ENCODE measurements at places on chromosomes 5 and 9.

DNA sequence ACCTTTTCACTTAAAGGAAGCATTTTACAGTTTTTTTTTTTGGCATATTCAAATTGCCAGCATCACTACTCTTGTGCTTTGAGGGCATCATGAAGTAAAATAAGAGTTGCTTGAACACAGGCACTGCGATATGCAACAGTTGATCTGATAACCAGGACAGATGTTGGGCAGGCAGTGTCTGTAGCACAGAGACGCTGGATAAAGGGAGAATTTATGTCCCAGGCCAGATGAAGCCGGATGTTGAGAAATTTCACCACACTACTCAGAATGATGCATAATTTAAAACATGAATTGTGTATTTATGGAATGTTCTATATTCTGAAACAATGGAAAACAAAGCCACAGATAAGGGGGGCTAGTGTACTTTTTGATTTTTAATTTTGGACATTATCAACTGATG lies 71.4 kb downstream of the SLC12A2 start:
- DNase-seq: no peak

DNA sequence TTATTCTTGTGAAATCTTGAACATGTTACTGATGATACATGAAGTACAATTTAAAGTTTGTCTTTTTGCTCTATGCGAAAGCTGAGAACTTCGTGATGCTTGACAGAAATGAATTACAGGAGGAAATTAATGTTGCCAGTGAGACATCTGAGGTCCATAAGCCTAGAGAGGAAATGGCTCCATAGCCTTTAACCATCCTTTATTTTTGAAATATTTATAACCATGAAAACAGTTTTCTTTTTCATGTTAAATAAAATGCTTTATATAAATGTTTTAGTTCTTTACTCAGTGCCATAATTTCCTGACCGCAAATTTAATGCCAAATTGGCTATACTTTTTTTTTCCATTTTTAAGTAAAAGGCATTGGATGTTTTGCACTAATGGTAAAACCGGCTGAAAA lies 29.1 kb downstream of the F2RL2 start:
- DNase-seq: no peak

DNA sequence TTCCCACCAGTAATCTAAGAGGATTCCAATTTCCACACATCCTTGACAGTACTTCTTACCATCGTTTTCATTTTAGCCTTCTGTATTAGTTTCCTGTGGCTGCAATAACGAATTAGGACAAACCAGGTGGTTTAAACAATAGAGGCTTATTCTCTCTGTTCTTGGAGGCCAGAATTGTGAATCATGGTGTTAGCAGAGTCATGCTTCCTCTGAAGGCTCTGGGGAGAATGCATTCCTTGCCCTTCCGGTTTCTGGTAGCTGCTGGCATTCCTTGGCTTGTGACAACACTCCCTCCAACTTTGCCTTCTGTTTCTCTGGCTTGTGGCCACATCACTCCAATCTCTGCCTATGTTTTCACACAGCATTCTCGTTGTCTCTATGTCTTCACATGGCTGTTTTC lies 23.5 kb downstream of the RIGI start:
- no peak for DNase-seq

- no peak for DNase-seq
Observed at GRCh38 chr5:179803651-179804554, 2.8 kb downstream of the MGAT4B start.

DNA sequence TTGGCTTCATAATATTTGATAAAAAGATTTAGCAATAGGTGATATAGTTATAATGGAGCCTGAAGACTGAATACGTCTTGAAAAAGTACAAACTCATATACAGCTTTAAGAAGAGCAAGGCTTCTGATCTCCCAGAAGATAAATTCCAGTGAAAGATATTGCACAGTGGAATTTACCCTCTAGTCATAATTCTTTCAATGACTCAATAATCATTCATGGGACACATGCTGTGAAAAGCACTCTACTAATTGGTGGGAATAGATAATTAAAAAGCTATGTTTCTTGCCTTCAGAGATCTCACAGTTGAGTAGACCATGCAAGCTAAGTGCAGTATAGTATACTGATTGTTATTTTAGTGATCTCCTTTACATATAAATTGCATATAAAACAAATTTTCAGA lies 538.6 kb upstream of the CYLC2 start:
- no peak for DNase-seq

GRCh38 chr5:154298065-154298464 lies 107.5 kb downstream of the GALNT10 start:
- no peak for DNase-seq

DNA sequence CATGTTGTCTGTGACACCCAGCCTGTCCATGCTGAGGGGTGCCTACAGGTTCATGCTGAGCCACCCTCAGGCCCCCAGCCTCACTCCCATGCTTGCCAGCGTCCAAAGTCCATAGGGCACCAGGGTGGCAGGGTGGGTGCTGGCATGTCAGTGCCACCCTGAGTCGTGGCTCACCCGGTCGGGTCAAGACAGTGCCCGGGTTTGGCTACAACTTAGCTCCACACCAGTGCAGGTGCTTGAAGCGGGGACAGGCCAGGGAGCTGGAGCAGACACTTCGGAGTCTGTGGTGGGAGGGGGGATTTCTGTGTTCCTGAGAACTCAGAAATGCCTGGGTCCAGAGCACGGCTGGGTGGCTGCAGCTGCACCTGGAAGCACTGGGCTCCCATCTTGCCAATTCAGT lies 579.2 kb upstream of the FAM174A start:
- no peak for DNase-seq

GRCh38 chr5:1017691-1018455 lies 9.3 kb downstream of the NKD2 start:
- no peak for DNase-seq

DNA sequence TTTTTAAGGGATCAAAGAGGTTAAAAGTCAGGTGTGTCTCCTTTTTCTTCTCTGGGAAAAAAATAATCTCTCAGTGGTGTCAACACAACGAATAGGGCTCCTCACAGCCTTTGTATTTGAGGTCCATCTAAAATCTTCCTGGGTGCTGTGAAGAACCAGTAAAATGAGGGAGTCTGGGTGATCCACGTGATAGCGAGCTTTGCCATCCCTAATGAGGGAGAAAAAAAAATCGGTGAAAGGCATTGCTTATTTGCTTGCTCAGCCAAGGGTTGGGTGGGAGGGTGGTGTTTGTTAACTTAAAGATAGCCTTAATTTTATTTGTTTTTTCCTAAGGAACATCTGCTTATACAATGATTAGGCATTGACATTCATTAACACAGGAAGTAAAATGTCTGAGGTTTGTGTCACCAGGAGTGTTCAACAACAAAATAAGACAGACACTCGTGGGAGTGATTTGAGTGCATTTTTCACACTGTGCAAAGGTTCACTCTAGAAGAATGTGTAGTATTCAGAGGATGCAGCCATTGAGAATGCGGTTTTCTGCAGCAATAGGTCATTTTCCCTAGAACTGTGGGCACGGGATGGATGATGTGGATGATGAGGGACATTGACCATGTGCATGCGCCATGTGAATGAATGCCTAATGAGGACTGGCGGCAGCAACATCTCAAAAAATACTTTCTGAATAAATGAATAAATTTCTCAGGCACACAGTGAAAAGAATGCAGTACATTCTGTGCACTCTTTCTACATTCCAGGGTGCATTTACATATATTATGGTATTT lies 369.5 kb downstream of the NTRK2 start:
- DNase-seq: no peak

DNA sequence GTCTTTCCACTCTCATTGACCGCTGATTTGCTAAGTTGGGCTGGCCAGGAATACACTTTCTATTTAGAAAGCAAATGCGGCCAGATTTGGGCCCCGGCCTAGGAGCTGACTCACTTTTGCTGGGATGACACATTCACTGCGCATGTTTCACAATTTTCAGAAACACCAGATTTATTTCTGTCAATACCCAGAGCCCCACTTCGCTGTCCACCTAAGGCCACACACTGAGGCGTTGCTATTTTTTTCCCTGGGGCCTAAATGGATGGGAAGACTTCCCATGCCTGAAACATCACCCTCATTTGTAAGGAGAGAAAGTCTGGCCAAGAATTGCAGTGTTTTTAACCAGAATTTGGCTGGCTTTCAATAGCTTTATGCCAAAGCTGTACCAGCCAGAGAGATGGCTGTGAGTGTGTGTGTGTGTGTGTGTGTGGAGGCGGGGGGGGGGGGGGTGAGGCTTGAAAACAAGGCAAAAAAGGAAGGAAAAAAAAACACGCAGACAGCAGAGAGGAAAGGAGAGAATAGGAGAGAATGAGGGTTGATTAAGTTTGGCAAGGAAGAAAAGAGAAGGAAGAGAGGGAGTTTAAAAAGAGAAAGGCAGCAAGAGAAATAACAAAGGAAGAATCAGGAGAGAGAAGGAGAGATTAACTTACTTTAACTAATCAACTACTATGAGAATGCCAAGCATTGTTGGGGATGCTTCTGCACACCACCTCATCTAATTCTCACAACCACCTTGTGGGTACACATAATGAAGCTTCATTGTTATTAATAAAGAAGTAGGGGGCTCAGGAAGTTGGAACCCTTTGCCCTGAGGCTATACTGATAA lies 261.4 kb upstream of the KLF4 start:
- DNase-seq: no peak

- DNase-seq: no peak
Observed at GRCh38 chr9:34505370-34506120, 17.2 kb downstream of the ENHO start.

DNA sequence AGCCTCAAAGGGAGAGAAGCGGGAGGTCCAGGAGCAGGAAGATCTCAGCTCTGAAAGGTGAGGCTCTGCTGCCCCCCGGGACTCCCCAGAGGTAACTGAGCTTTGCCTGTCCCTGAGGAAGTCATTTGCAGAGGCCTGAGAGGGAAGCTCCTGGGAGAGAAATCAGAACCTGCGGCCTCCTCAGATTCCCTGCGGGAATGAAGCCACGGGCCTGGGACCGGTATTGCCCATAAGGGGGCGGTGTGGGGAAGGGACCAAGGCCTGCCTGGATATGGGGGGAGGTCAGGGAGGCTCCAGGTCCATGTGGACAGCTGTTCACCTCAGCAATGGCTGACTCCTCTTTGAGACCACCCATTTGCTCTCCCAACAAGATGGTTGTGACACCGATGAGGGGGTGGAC lies 1.3 kb downstream of the SPATA31E1 start:
- DNase-seq: no peak

- no peak for DNase-seq
Observed at GRCh38 chr9:2492161-2492560, 129.4 kb upstream of the VLDLR start.

GRCh38 chr9:788777-789176 lies 52.7 kb upstream of the DMRT1 start:
- DNase-seq: no peak

DNA sequence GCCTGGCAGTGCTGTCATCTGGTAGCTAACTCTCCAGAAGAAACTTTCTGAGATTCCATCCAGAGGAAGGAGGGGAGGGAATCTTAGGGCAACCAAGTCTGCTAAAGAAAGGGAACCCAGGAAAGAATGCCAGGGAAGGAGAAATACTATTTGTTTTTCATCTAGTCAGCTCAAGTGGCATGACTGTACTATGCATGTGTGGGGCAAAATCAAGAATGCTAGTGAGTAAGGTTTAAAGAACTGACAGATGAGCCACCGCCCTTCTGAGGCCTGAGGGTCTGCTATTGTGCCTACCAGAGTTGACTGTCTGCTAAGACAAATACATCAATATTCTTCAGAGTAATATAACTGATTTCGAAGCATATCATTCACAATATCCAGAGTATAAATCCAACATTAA lies 204.2 kb downstream of the SLC12A2 start:
- DNase-seq: no peak

DNA sequence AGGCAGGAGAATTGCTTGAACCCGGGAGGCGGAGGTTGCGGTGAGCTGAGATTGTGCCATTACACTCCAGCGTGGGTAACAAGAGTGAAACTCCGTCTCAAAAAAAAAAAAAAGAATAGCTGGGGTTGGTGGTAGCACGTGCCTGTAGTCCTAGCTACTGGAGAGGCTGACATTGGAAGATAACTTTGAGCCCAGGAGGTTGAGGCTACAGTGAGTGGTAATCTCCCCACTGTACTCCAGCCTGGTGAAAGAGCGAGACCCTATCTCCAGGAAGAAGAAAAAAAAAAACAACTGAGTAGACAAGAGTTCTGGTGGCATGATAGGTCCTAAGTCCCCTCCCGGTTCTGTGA lies 26.3 kb downstream of the GOLGA2 start:
- DNase-seq: no peak

- DNase-seq: no peak
Observed at GRCh38 chr5:61263072-61263471, 69.0 kb upstream of the ZSWIM6 start.

GRCh38 chr9:125405938-125406809 lies 144.5 kb downstream of the GAPVD1 start:
- no peak for DNase-seq

DNA sequence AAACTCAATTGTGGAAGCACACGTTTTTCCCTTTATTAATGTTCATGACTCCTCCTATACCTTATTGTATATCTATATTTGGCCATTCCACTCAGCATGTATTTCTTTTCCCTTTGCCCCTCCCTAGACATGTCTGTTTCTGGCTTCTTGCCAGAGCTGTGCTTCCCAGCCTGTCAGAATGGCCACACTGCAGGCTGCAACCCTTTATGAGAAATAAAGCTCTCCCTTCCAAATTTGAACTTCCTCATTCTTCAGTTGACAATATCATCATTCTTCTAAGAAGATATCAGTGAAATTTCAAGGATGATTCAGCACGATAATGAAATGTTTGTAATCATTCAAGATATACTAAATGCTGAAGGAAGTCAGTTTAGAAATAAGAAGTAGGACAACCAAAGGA lies 107.6 kb upstream of the PRSS3 start:
- DNase-seq: no peak

DNA sequence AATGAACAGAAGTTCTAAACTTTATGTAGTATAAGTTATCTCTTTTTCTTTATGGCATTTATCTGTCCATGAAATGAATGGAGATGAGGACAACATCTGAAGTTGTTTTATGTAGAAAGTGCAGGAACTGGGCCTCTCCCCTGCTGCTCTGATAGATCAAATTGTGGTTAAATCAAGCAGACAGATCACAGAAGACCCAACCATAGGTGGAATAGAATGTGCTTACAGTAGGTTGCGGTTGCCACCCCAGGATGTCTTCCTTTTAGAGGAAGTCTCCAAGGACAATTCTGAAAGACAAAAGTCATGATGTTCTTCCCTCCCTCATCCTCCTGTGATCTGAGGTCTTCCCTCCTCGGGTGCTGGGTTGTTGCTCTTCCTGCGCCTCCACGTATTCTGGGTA lies 12.9 kb downstream of the RASGRF2 start:
- DNase-seq: no peak

GRCh38 chr5:80644900-80645299 lies 9.6 kb upstream of the MSH3 start:
- DNase-seq: no peak

DNA sequence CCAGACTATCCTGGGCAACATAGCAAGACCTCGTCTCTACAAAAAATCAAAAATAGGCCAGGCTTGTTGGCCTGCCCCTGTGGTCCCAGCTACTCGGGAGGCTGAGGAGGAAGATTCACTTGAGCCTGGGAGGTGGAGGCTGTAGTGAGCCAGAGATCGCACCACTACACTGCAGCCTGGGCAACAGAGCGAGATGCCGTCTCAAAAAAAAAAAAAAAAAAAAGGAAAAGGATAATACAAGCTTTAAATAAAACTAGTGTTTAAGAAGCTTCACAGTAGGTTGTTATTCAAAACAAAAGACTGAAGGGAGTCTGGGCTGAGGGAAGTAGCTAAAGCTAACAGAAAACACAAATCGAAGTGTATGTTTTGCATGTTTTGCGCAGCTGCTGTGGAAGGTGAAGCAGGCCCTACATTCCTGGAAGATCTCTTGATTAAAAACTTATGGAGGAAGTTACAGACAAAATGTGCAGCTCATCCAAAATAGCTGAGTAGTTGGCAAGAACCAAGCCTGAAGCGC lies 581 bp upstream of the C9orf40 start:
- DNase-seq: no peak

GRCh38 chr5:177447066-177447610 lies 524 bp downstream of the PRR7 start:
- DNase-seq: peak; percentile 52

All from stimulated activated CD4-positive, alpha-beta T cell treated with anti-CD3 and anti-CD28 coated beads, Interleukin-1b, Interleukin-23, amount 100 ng/mL, for 4 hours (primary cell).